A673 (cell line): ENCODE measurements at places on chromosomes 3 and 15. TPM values are rescaled to one million over a fixed set of nuclear protein-coding genes. Genes with fewer than 3 reads are reported as not detected.

- no peaks in the 10 kb centered on the region for H3K27me3 ChIP-seq
- H3K27ac ChIP-seq, result no peak overlapping the region
- H3K4me1 ChIP-seq, result peaks cover 29% of the 10 kb centered on the region
- peaks cover 87% of the 10 kb centered on the region for H3K36me3 ChIP-seq
- no peak for DNase-seq
These were observed 38.9 kb downstream of the TLE3 start for GRCh38 chr15:70058642-70059360.

DNA sequence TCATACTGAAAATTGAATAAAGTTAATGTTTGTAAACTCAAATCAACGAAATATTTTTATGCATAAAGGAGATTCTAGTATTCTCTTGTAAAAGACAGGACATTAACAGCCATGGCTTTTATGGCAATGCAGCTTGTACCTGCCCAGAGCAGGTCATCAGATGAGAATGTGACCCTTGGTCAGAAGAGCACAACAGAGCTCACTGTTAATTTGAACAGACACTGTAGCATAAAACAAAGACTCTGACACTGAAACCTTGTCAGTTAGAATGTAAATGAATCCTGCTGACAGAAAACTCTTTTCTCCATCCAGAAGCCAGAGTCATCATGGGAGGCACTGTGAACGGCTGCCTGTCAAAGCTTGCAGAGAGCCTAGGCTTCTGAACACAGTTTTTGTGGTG is 410.6 kb downstream of the RAP2B start:
- no peak overlapping the region for H3K4me3 ChIP-seq
- H3K27ac ChIP-seq, result no peak overlapping the region
- DNase-seq, result no peak

GRCh38 chr15:95972041-95972553 is 358.4 kb upstream of the NR2F2 start:
- H3K27ac ChIP-seq, result no peak overlapping the region
- H3K4me3 ChIP-seq, result no peak overlapping the region
- no peaks in the 10 kb centered on the region for H3K27me3 ChIP-seq
- H3K36me3 ChIP-seq, result no peaks in the 10 kb centered on the region

DNA sequence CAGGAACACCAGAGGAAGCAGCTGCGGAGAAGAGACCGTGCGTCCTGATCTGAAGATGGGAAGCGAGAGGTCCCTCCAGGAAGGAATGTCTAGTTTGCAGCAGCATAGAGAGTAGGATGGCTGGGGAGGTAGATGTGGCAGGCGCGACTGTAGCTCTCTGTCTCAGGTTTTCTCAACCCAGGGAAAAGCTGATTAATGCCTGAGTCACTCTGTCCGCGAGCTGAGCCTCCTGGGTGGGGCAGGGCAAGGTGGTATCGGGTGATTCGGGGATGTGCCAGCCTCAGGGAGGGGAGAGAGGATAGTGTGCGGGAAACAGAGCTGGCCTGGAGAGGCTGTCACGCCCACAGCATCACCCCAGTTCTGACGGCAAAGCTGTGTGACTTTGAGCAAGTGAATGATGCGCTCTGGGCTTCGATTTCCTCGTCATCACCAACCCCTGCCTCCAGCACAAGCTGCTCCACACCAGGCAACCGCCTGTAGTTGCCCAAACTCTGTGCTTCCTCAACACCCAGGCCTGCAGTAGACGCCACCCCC is 28.4 kb downstream of the CPN2 start:
- H3K36me3 ChIP-seq, result no peaks in the 10 kb centered on the region
- H3K27me3 ChIP-seq, result no peaks in the 10 kb centered on the region
- no peak overlapping the region for H3K4me3 ChIP-seq
- no peak for DNase-seq

DNA sequence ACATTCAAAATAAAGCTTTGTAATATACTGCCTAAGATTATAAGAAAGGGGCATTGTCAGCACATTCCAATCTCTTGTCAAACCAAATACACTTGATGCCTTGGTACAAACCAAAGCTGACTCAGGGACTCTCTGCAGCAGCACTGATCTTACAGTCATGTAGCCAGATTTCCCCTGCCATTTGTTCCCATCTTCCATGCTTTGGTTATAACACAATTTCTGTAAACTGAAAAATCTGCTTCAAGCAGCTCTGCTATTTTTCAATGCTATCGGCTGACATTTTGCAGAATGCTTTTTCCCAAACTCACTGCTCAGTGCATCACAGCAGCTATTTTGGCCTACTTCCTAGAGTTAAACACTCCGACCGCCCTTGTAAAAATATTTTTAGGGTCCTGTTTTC is 18.2 kb downstream of the PLOD2 start:
- peaks cover 69% of the 10 kb centered on the region for H3K4me1 ChIP-seq
- H3K27me3 ChIP-seq, result no peaks in the 10 kb centered on the region
- H3K27ac ChIP-seq, result no peak overlapping the region
- no peaks in the 10 kb centered on the region for H3K36me3 ChIP-seq
- H3K4me3 ChIP-seq, result no peak overlapping the region

DNA sequence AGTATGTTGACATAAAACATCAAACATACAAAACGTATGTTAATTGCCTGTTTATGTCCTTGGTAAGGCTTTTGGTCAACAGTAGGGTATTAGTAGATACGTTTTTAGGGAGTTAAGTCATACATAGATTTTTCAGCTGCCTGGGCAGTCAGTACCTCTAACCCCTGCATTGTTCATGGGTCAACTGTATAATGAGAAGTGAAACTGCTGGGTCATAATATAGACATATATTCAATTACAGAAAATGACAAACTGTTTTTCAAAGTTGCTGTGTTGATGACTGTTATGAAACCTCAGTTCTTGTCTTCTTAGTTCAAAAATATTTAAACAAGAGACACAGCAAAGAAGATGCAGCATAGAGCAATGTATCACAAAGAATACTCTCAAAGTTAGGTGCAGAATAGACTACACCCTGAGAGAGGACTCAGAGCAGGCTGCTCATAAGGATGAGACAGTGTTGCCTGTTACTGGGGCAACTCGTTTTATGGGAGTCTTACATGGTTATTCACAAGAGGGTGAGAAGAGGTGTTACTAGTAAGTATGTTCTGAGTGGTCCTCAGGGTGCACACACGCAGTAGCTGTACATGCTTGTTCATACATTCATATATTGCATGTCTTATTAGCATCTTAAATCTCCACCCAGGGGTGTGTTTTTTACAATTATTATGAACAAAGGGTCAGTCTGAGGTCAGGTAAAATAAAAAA is 53.1 kb upstream of the ADAMTS17 start:
- H3K27me3 ChIP-seq, result no peaks in the 10 kb centered on the region
- H3K27ac ChIP-seq, result no peak overlapping the region
- H3K36me3 ChIP-seq, result no peaks in the 10 kb centered on the region
- no peaks in the 10 kb centered on the region for H3K4me1 ChIP-seq
- H3K4me3 ChIP-seq, result no peak overlapping the region

The TRPM1 gene
- total RNA-seq, result not detected in 2 replicates

DNA sequence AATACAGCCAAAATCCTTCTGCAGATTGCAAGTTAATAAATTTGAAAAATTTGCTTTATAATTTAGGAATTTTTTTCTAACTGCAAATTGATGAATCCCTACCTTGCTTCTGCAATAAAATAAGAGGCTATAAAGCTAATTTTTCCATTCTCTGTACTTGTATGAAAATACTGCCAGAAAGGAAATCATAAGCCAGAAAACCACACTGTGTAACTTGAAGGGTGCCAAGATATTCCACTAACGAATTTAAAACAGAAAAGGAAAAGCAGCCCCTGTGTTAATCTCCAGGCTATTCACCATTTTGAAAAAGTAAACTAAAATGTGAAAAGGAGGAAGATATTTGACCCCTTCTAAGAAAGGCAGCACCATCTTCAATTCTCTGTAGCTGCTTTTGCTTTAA is 557.9 kb upstream of the ZNF385D start:
- H3K4me1 ChIP-seq, result no peaks in the 10 kb centered on the region
- no peak for DNase-seq
- no peaks in the 10 kb centered on the region for H3K27me3 ChIP-seq
- H3K36me3 ChIP-seq, result no peaks in the 10 kb centered on the region

The ZNF197 gene
- total RNA-seq, result 14.0 and 14.3 TPM in 2 replicates

The RPL14 gene
- total RNA-seq, result 980 and 1,046 TPM in 2 replicates

The FGD5 gene
- not detected in 2 replicates for total RNA-seq

The PPM1L gene
- total RNA-seq, result 10.6 and 12.7 TPM in 2 replicates

GRCh38 chr3:47420511-47421484 is 40.0 kb downstream of the PTPN23 start:
- peaks cover 5% of the 10 kb centered on the region for H3K36me3 ChIP-seq
- peak overlapping the region; percentile 59 for H3K27ac ChIP-seq
- no peaks in the 10 kb centered on the region for H3K4me1 ChIP-seq
- H3K4me3 ChIP-seq, result no peak overlapping the region
- H3K27me3 ChIP-seq, result no peaks in the 10 kb centered on the region

- no peak overlapping the region for H3K4me3 ChIP-seq
- no peak overlapping the region for H3K27ac ChIP-seq
- H3K4me1 ChIP-seq, result no peaks in the 10 kb centered on the region
These were observed 98.2 kb downstream of the SRGAP3 start for GRCh38 chr3:9151240-9151639.

- no peak overlapping the region for H3K4me3 ChIP-seq
- no peak for DNase-seq
- H3K27ac ChIP-seq, result no peak overlapping the region
- no peaks in the 10 kb centered on the region for H3K36me3 ChIP-seq
- H3K4me1 ChIP-seq, result no peaks in the 10 kb centered on the region
These were observed 280.0 kb upstream of the P2RY1 start for GRCh38 chr3:152554980-152555379.

DNA sequence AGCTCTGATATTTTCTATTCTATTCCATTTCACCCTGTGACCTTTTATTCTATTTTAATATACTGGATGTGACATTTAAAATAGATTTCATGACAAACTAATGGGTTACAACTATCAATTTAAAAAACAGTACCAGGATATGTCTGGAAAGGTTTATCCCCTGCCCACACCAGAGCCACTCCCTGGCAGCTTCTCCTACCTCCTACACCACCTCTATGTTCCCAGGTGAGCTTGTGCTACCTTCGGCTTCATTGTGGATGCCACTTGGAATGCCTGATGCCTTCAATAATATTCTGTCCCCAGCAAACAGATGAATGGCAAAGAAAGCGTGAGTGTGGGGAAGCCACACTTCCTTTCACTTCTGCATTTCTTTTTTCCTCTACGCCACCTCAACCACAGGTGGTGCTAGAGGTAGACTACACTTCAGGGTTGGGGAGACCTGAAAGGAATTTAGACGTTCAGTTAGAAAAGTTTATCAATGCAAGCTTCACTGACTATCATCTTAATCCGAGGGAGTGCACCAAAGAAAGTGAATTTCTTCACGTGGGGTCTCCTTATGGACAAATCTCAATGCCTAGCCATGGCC is 213.0 kb downstream of the SSR3 start:
- no peaks in the 10 kb centered on the region for H3K36me3 ChIP-seq
- H3K4me1 ChIP-seq, result no peaks in the 10 kb centered on the region
- H3K4me3 ChIP-seq, result no peak overlapping the region
- no peak overlapping the region for H3K27ac ChIP-seq
- DNase-seq, result no peak

DNA sequence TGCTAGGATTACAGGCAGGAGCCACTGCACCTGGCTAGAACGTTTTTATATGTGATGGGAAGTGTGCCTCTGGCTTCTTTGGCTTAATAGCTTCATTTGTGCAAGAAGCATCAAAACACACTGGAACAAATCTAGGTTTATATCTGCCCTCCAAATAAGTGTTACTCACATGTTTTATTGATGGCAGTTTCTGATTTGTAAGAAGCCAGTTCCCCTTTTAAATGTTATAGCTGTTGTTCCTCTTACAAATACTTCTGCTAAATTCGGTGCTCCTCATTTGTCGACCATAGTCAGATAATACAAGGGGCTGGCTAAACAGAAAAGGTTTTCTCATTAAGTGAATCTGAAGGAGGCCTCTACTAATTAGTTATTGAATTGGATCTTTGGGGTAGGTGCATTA is 307.1 kb upstream of the SEMA6D start:
- DNase-seq, result no peak
- no peaks in the 10 kb centered on the region for H3K27me3 ChIP-seq
- H3K4me1 ChIP-seq, result peaks cover 69% of the 10 kb centered on the region
- no peak overlapping the region for H3K4me3 ChIP-seq
- H3K27ac ChIP-seq, result peak overlapping the region; percentile 41

DNA sequence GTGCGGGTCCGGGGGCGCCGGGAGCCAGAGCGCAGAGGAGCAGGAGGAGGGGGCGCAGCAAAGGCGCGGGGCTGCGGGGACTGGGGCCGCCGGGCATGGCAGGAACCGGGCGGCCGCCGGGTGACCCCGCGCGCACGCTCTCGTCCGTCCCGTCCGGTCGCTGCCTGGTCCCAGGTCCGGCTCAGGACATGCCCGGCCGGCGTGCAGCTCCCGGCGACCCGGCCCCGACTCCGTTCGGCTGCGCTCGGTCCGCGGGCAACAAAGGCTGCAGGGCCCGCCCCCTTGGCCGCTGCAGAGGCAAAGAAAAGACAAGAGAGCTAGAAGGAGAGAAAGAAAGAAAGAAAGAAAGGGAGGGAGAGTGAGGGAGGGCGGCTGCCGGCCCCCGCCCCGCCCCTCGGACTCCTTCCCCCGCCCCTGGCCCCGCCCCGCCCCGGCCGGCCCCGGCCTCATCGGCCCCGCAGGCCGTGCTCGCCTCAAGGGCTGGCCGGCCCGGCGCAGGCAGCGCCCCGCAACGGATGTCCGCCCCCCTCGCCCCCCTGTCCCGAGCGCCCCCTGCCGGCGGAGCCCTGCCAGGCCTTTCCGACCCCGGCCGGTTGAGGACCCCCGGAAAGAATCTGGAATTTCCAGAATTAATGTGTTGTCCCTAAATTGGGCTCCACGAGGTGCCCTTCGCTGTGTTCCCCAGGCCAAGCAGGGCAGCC is at the start of gene ADAMTS7:
Gene ADAMTS7, minus strand, starts transcription at position 341 of the 701 bp plus-strand sequence. Its CDS starts 244 bp downstream, at position 97.
- DNase-seq, result peak; percentile 31
- H3K4me3 ChIP-seq, result peak within 1 kb of the TSS; percentile 47
- no peak within 1 kb of the TSS for H3K27ac ChIP-seq
- peaks cover 35% of the 10 kb centered on the region for H3K27me3 ChIP-seq

- DNase-seq, result no peak
- H3K27ac ChIP-seq, result no peak overlapping the region
- no peaks in the 10 kb centered on the region for H3K27me3 ChIP-seq
- no peaks in the 10 kb centered on the region for H3K4me1 ChIP-seq
- no peaks in the 10 kb centered on the region for H3K36me3 ChIP-seq
These were observed 59.4 kb downstream of the DENND4A start for GRCh38 chr15:65732698-65733097.

DNA sequence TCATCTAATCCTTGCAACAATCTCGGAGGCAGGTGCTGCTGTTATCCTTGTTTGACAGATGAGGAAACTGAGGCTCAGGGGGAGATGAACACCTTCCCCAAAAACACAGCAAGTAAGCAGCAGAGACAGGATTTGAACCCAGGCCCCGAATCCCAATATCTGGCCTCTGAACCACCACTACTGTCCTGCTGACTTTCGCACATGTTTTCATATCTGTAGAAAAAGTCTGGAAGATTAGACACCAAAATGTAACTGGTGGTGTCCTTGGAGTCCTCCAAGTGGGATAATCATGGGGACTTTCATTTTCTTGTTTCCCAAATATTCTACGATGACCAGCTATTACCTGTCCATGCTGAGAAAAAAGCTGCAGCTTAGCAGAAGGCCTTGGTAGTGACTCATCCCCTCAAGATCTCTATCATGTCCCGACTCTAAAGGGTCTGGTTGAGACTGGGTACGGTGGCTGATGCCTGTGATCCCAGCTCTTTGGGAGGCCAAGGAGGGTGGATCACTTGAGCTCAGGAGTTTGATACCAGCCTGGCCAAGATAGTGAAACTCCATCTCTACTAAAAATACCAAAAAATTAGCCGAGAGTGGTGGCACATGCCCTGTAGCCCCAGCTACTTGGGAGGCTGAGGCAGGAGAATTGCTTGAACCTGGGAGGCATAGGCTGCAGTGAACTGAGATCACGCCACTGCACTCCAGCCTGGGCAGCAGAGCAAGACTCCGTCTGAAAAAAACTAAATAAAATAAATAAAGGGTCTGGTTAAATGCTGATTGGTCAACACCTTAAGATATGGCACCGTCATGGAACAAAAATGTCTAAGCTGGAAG is 8.6 kb downstream of the IRAK2 start:
- DNase-seq, result no peak
- no peak overlapping the region for H3K4me3 ChIP-seq
- no peak overlapping the region for H3K27ac ChIP-seq
- H3K4me1 ChIP-seq, result no peaks in the 10 kb centered on the region
